ENCODE measurements at places on chromosomes 1 and 21.
A peak's percentile ranks its signal among the peaks of the same experiment; 100 is the strongest.

DNA sequence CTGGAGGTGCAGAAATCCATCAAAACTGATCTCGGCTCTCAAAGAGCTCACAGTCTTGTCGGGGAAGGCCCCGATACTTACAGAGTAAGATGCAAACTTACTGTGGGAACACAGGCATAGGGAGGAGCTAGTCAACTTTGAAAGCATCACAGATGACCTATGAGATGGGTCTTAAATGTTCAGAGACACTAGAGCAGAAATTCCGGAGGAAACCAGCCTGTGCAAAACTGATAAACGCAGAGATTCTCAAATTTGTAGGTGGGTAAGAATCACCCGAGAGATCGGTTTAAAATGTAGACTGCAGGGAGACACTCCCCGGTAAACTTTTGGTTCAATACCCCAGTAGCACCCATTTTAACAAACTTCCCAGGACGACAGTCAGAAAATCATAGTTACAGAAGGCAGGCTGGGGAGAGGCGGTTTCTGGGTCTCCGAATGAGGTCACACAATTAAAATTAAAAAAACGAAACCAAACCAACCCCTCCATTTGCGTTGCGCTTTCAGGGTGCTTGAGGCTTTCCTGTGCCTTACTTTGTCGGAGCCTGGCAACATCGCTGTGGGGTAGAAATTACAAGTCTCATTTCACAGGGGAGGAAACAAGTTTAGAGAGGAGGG, 755 bp upstream of the THRAP3 start:
- DNase-seq: peak; percentile 55

GRCh38 chr1:101288491-101288944, 51.7 kb downstream of the S1PR1 start:
- DNase-seq: peak; percentile 99

GRCh38 chr1:115826628-115827027, 14.3 kb downstream of the NHLH2 start:
- DNase-seq: no peak

- peak; percentile 13 for DNase-seq
Observed at GRCh38 chr1:183585038-183585437, 5.2 kb downstream of the NCF2 start.

- peak; percentile 53 for DNase-seq
Observed at GRCh38 chr21:30189773-30190172, 23.2 kb upstream of the CLDN17 start.

DNA sequence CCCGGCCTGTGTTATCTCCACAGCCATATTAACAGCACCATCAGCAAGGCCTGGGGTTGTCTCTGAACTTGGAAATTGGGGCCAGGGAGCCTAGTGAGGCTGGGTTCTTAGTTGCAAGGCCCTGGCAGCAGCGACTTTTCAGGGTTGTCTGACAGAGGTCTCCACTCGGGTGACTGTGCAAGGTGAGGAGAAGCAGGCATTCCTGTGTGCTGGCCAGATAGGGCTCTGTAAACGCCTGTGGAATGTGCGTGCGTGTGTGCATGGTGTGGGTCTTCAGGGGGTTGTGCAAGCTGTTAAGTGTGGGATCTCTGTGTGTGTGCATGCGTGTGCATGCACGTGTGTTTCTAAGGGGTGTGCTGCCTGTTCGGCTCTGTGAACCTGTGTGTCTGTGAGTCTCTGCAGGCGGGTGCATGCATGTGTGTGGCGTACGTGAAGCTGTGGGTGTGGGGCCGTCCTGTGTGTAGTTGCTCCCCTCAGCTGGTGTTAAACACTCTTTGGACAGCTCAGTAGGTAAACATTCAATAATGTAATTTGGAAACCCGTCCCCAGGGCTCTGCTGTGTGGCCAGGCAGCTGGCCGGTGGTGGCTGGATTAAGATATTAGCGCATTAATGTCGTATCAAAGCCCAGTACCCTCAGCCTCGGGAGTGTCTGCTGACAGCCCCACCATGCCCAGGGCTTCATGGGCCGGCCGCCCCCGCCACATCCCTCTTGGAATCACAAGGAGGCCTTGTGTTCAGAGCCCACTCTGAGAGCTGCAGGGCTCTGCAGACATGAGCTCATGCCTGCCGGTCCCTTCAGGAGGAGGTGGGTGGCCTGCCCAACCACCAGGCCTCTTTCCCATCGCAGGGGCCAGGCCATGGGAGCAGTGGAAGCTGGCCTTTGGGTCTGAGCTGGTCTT, 189.9 kb downstream of the FOXD2 start:
- no peak for DNase-seq

- peak; percentile 59 for DNase-seq
Observed at GRCh38 chr1:52054496-52055065, 410 bp downstream of the TXNDC12 start.

DNA sequence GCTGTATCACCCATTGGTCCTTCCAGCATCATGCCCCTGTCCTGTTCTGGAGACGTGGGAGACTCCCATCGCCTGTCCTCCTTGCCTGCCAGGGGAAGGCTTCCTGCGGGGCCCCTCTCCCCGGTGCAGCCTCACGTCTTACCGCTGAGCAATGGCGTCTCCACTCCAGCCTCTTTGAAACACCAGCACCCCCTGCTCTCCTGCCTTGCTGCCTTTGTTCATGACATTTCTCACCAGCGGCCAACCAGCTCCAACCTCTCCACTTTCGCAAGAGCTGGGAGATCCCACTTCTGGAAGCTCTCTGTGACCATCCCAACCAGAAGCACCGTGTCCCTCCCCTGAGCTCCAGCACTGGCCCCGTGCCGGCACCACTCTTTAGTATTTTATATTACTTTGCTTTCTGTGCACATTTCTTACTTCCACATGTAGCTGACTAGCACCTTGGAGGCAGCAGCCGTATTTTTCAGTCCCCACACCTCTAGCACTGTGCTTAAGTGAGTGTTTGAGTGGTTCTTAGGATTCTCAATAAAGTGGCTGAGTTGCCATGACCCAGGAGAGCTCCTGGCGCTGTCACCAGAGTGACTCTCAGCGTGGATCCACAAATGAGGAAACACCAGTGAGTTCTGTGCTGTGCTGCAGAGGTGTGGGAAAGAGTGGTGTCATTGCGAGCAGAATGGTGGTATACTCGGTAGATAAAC, 83.5 kb downstream of the ATP5PO start:
- no peak for DNase-seq

- peak; percentile 82 for DNase-seq
Observed at GRCh38 chr1:68442822-68443556, 6.8 kb downstream of the RPE65 start.

DNA sequence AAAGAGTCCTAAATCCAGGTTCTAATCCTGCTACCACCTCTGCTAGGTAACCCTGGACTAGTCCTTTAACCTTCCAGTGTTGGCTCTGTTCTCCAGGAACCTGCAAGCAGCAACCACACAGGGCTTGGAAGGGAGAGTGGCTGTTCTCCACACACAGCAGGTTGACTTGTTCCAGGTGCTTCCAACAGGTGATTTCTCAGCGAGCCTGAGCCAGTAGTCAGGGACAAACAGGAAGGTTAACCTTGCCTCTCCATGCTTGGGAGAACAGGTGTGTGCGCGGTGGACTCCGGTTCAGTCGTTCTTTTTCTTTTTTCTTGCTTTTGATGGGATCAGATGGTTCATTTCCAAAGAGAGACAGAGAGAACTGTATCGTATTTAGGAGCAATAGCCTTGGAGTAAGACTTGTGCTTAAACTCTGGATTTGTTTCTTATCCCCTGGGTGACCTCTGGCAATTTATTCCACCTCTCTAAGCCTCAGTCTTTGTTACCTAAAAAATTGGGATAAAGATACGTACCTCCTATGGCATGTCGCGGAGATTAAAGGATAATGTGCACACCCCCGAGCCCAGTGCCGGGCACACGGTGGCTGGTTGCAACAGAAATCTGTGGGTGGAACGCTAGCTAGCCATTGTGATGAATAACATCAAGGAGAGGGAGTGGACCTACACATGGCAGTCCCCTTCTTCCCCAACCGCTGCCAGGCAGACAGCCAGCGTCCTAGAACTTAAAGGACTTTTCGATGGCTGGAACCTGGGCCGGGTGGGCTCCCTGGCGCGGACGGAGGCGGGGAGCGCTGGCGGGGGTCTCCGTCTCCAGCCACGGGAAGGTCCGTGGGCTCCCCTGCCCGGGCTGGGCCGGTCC, 583 bp upstream of the CACHD1 start:
- DNase-seq: peak; percentile 94

DNA sequence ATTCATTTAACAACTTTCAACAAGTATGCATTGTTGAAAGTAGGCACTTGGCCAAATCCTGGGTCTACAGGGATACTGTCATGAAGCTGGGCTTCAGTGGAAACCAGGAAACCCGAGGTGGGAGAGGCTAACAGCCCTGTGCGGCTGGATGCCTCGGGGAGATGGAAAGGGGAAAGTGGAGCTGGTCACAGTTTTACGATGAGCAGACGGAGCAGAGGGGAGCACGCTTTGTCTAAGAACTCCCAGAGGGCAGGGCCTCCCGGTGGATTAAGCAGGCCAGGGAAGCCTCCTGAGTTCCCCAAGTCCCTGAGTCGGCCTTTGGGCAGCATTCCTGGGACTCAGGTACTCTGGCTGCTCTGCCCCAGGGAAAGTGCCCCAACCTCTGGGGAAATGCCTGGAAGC, 23.8 kb downstream of the STUM start:
- DNase-seq: no peak

- peak; percentile 53 for DNase-seq
Observed at GRCh38 chr1:151048645-151049032, 1.1 kb downstream of the C1orf56 start.

GRCh38 chr1:44016890-44017400, 14.3 kb downstream of the SLC6A9 start:
- DNase-seq: no peak

Data from DMS53 (cell line).